ENCODE measurements at places on chromosomes 7 and 10. TPM values are rescaled to one million over a fixed set of nuclear protein-coding genes. Genes with fewer than 3 reads are reported as not detected.

Gene TMEM178B
- total RNA-seq: 0.45 TPM

Gene SOSTDC1
- not detected for total RNA-seq

Gene GJC3
- not detected for total RNA-seq

Gene CARD11
- 1.7 TPM for total RNA-seq

Gene CISD1
- 13.2 TPM for total RNA-seq

Gene HOXA1
- 1.1 TPM for total RNA-seq

Gene LDB3
- not detected for total RNA-seq

Gene SPDYE8
- total RNA-seq: not detected

Gene HOXA7
- total RNA-seq: not detected

Gene CUBN
- total RNA-seq: 0.30 TPM

Gene LRRN3
- total RNA-seq: not detected

Gene SLC26A5
- not detected for total RNA-seq

Gene ELMO1
- 27.4 TPM for total RNA-seq

Gene PPP1R17
- total RNA-seq: not detected

Gene GNGT1
- not detected for total RNA-seq

Gene ZWINT
- 99.1 TPM for total RNA-seq

Gene HMX2
- total RNA-seq: not detected

Gene NSUN6
- total RNA-seq: 11.8 TPM

Gene PLCE1
- total RNA-seq: 4.4 TPM

Gene SPDYE2
- total RNA-seq: not detected

Gene IGFBP3
- total RNA-seq: 159 TPM
